ENCODE measurements at places on chromosomes 7 and 10.
A peak's percentile ranks its signal among the peaks of the same experiment; 100 is the strongest.

DNA sequence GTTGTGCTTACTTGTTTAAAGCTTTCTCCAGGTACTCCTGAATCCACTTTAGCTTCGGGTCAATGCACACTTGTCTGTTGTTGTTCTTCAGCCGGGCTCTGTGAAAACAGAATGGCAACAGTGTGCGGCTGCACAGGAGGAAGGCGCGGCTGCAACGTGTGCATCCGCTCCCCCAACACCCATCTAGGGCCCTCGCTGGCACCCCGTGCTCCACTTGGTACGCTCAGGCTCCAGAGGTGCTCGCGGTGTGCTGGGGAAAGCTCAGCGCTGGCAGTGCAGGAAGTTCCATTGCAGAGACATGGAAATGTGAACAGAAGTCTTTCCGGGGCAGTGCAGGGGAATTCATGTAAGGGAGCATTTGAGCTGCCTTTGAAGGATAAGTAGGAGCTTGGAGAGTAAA lies 6.3 kb downstream of the CXCL12 start:
- DNase-seq: no peak

DNA sequence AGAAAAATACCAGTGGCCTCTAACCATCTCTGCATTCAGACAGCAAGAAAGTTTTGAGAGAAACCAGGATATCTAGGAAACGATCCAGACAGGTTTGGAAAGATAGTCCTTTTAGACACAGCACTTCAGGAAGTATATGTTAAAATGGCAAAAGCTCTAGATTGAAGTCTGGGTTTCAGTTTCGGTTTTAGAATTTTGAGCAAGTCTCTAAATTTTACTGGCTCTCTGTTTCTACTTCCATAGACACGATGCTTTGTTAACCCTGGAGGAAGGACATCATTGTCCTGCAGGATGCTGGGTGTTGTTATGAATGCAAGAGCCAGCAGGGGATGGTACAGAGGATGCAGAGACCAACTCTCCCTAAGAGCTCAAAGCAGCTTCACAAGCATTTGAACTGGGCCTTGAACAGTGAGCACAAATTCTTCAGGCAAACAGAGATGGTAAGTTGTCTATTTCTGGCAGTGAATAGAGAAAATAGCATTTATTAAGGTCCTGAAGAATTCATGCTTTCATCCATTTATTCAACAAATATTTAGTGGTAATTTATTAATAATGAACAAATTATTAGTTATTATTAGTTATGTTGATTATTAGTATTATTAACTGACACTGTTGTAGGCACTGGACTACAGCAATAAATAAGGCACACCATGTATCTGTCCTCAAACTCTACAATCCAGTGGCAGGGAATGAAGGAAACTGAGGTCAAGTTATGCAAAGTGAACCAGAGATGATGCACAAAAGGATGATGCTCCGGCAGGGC lies 152.7 kb upstream of the NRP1 start:
- DNase-seq: no peak

DNA sequence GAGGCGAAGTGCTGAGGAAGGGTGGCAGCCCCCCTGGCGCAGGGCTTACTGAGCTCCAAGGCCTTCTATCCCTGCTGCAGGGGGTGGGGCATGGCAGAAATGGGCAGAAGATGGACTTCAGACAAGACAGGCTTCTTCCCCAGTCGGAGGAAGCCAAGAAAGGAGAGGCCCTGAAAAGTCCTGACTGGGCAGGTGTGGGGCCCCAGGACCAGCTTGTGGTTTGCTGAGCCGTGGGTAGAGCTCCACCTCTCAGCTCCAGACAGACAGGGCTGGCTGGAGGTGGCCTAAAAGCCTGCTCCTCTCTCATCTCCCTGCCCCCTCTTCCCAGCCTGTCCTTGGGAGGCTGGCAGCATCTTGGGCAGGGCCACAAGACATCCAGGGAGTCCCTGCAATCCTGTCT lies 67.7 kb downstream of the C10orf105 start:
- DNase-seq: no peak

GRCh38 chr10:4034907-4035598 lies 250.0 kb upstream of the KLF6 start:
- DNase-seq: peak; percentile 3

DNA sequence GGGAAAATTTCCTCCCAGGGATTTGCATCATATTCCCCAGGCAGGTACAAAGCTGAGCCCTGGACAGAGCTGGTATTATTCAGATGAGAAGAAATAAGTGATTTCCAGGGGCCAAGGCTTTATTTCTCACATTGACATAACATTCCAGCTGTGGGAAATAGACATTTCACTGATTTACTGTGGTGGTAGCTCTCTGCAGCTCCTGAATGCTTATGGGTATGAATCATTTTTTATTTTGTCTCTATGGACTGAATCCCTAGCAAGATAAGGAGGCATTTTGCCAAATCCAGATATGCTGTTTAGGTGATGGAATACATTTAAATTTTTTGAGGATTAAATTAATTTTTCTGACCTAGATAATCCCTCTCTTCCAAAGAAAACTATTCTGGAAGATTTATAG lies 97.9 kb downstream of the MTPN start:
- DNase-seq: no peak

- no peak for DNase-seq
Observed at GRCh38 chr7:107856806-107857540, 34.0 kb upstream of the DLD start.

GRCh38 chr7:12017046-12017445 lies 185.0 kb upstream of the THSD7A start:
- no peak for DNase-seq

- DNase-seq: no peak
Observed at GRCh38 chr10:64846700-64847099, 1325.5 kb downstream of the REEP3 start.

GRCh38 chr10:11181978-11182377 lies 164.3 kb downstream of the CELF2 start:
- DNase-seq: no peak

- DNase-seq: peak; percentile 26
Observed at GRCh38 chr10:132397036-132397541, at the start of gene PWWP2B. Gene PWWP2B, plus strand, starts transcription at chr10:132397200. Its CDS starts 27 bp downstream, at chr10:132397227.

DNA sequence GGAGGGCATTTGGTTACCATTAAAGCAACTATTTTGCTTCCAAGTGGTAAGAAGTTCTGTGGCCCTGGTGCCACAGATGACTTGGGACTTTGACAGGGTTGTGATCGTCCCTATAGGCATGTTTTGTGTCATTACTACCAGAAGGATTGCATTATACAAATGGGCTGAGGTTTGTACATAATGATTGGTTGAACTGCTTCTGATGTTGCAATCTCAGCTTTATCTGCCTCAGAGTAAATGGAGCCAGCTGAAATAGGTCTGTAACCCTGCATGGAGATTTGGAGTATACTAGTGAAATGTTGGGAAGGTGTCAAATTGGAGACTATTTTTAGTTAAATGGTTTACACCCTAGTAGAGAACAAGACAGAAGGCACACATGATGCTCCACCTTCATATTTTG lies 46.1 kb upstream of the SEPTIN7 start:
- no peak for DNase-seq

DNA sequence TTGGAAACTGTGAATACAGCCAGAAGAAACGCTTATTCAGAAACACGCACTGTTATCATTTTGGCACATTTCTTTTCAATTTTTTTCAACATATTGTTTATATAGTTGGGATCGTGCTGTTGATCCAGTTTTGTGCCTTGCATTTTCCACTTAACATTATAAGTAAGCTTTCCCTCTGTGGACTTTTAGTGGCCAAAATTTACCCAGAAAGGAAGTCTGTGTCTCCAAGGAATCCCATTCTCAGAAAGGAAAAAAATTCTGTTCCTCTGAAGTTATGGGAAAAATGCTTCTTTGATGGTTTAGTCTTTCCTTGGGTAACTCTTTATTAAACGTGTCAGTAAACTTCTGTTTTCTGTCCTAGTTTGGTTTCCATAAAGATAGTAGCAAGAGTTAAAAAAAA lies 280.0 kb downstream of the REEP3 start:
- DNase-seq: no peak

- no peak for DNase-seq
Observed at GRCh38 chr10:63438506-63439498, 27.0 kb downstream of the JMJD1C start.

DNA sequence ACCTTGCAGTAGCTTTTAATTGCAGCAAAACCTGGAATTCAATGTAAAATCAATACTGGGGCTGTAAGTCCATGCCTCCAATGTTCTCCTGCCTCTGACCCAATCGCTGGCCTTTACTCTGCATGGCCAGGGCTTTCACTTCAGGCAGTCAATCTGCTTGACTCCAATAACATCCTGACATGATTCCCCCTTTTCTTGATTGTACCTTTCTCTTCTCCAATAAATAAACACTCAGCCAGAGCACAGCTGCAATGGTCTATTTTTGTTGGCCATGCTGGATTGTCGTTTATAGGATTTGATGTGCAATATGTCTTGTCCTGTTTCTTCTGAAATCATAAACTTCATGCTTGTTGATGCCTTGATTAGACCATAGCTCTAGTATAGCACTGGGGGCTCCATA lies 97.8 kb upstream of the COL1A2 start:
- DNase-seq: peak; percentile 24

- DNase-seq: no peak
Observed at GRCh38 chr7:155300641-155301452, 3.2 kb downstream of the INSIG1 start.

DNA sequence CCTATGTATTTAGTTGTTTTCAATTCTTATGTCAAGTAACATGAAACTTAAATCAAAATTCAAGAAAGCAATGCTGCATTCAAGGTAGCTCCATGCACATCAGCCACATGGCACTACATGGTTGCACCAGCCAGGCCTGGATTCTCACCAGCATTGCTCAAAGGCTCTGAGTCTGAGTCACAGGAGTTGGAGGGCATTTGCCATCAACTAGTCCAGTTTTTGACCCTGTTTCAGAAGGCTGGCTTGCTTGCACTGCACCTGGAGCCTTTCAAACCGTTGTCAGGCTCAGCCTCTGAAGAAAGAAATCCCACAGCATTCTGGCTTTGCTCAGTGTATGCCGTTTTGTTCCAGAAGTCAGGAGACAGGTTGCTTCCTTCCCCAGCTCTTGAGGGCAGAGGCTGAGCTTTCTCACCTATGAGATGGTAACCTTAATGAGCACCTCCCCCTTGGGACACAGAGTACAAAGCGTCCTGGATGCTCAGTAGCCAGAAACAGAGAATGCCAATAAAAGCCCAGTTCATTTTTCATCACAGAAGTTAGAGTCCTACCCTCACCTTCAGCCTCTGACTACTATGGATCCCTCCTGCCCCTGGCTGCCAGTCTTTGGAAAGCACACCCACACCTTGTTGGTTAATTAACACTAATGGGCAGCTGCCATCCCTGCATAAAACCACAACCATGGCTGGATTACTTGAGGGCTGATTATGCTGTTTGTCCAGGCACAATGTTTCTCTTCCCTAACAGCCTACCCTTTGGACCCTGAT lies 288.4 kb upstream of the LRRTM3 start:
- DNase-seq: no peak

- DNase-seq: no peak
Observed at GRCh38 chr7:14179781-14180180, 190.3 kb upstream of the ETV1 start.

GRCh38 chr7:74455291-74455804 lies 1.6 kb downstream of the GTF2IRD1 start:
- DNase-seq: no peak

- DNase-seq: peak; percentile 93
Observed at GRCh38 chr7:5382281-5382892, 41.2 kb downstream of the TNRC18 start.

DNA sequence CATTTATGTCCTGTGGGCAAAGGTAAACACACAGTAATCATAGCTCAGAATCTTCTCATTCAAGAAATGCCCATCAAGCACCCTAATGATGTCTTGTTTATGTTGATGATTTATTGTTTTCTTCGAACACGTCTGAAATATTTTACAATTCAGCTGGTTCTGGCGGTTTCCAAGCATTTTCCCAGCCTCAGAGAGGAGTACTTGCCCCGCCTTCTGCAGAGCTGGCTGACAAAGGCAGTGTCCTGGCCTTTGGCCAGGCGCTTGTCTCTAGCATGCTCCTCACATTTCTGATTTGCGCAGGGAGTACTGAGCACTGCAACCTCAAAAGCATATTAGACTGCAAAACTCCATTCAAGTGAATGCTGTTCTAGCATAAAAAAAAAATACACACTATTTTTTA lies 314.2 kb upstream of the GNAI1 start:
- peak; percentile 71 for DNase-seq

- no peak for DNase-seq
Observed at GRCh38 chr7:41627645-41628298, 75.1 kb downstream of the INHBA start.

- DNase-seq: no peak
Observed at GRCh38 chr10:34674176-34674575, 140.9 kb downstream of the PARD3 start.

GRCh38 chr7:46746695-46747687 lies 825.9 kb upstream of the IGFBP3 start:
- DNase-seq: no peak

GRCh38 chr7:23268746-23269145 lies 22.2 kb downstream of the GPNMB start:
- no peak for DNase-seq

GRCh38 chr10:73414230-73414945 lies 530 bp upstream of the ANXA7 start:
- peak; percentile 63 for DNase-seq

GRCh38 chr10:95400787-95401186 lies 110.0 kb upstream of the PDLIM1 start:
- no peak for DNase-seq

GRCh38 chr10:38605153-38605661 lies 511.1 kb downstream of the ZNF37A start:
- no peak for DNase-seq

- no peak for DNase-seq
Observed at GRCh38 chr7:83053965-83054364, 108.7 kb downstream of the PCLO start.

DNA sequence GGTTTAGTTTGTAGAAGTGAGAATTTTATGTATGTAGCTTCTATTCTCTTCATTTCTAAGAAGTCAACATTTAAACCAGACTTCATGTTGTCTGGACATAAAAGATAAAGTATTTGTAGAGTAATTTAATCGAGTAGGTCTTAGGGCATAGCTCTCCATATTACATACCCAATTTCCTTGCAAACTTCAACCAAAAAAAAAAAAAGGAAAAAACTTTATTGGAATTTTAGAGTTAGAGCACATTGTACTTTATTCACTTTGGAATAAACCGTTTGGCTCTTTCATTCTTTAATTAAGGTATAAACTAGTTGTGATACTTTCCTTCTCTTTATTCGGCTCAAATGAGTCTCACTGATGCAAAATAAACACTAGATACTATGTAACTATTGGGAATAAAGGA lies 36.0 kb downstream of the PTER start:
- no peak for DNase-seq

DNA sequence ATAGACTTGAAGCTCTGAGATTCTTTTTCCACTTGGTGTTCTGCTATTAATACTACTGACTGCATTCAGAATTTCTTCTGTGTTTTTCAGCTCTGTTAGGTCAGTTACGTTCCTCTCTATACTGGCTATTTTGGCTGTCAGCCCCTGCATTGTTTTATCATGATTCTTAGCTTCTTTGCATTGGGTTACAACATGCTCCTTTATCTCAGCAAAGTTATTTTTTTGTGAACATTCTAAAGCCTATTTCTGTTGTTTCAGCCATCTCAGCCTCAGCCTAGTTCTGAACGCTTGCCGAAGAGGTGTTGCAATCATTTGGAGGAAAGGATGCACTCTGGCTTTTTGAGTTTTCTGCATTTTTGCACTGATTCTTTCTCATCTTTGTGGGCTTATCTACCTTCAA lies 201.5 kb upstream of the GNAI1 start:
- DNase-seq: no peak

Data from NCI-H1417 (cell line).